ENCODE measurements at places on chromosomes 16 and 17.

DNA sequence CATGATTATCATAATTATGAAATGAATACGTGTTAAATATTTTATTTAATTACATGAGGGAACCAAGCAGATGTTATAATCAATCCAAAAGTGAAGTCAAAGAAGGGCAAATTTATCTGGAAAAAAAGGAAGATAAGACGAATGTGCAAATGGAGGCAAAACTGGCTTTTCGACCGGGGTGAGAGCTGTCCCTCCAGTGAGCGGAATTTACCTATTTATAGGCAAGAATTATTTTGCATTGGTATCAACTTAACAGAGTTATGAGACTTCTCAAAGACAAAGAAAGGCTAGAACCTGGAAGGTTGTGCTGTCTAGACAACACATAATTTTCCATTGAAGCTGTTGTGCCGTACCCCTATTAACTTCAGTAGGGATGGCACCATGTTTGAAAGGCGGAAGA is 1.4 kb upstream of the GGA2 start:
- DNase-seq, result no peak

DNA sequence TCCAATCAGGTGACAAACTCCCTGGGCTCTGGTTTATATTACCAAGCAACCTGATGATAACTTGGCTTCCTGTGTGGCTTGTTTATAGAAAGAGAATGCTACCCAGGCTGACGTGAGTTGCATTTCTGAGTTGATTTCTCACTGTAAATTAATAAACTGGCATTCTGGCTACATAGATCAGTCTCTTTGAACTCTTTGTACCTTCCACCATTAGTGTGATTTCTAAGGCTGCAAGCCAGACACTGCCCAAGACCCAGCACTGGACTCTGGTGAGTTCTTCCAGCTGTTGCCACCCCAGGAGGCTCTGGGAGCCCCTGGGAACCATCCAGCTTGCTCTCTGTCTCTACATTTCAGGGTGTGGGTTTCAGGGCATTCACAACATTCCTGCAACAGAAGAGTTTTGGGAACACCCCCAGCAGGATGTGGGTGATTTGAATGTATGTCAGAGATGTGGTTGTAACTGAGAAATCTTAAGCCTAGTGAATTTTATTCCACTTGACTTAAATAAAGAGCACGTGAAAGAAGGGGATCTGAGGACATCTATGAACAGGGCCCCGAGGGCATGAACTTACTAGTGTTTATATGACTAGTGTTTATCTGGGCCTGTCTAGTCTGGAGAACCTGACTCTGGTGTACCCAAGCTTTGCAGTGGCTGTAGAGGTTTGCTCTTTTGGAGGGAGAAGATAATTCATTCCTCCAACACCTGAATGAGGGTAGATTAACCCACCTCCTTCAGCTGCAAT is 30.3 kb upstream of the LRRC37A start:
- no peak for DNase-seq

GRCh38 chr17:2792366-2793169 is 3.7 kb upstream of the RAP1GAP2 start:
- no peak for DNase-seq

DNA sequence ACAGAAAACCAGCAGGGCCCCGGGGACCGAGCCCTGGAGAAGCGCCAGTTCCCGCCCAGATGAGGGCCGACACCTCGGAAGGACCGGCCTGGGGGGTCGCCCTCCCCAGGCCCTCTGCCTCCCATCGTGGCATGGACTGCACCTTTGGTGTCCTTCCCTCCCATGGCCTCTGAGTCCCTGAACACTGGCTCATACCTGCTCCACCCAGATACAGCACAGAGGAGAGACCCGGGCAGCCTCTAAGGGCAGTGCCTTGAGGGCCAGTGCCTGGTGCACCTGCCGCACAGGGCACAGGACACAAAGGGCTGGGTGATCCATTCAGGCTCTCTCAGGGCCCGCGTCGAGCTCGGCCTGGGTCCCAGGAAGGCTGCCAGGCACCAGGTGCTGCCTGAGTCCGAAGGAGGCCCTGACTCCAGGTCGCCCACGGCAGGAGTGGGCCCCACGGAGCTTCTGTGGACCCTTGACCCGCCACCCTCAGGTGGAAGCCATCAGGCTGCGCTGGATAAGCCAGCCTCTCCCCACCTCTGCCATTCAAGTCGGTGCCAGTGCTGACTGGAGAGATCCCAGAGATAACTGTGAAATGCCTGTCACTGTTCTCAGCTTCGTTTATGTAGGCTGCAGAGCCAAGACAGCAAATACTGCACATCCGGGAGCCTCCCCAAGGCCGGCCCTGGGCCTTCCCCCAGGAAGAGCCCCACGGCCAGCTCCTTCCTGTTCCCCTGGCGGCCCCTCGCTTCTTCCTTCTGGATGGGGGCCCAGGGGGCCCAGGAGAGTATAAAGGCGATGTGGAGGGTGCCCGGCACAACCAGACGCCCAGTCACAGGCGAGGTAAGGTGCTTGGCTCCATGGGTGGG is at the start of gene ZG16B:
Gene ZG16B, plus strand, starts transcription at position 803 of the 854 bp plus-strand sequence. CDS start 139 bp downstream, outside the sequence.
- DNase-seq, result no peak

GRCh38 chr16:28133666-28134065 is 70.2 kb upstream of the GSG1L start:
- DNase-seq, result no peak

GRCh38 chr16:11727796-11728543 is 14.7 kb downstream of the TXNDC11 start:
- DNase-seq, result no peak

DNA sequence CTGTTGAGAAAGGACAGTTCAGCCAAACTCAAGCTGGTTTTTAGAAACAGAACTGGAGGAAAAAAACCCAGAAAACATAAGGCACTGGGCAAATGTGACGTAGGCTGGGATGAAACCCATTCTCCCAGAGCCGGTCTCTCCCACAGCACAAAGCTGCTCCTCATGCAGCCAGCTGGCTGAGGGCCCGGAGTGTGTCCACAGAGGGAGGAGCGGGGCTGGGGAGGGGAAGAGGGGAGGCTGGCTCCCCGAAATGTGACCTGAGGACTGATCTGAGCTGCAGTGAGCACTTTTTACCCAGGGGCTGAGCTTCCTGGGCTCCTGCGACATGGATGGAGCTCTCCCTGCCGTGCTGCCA is 20.8 kb downstream of the FOXF1 start:
- no peak for DNase-seq

GRCh38 chr17:79033741-79034501 is 10.0 kb downstream of the C1QTNF1 start:
- DNase-seq, result no peak
